Glutamatergic neuron (in vitro differentiated cells): ENCODE measurements at places on chromosomes 2 and 18. TPM values are rescaled to one million over a fixed set of nuclear protein-coding genes. Genes with fewer than 3 reads are reported as not detected.

DNA sequence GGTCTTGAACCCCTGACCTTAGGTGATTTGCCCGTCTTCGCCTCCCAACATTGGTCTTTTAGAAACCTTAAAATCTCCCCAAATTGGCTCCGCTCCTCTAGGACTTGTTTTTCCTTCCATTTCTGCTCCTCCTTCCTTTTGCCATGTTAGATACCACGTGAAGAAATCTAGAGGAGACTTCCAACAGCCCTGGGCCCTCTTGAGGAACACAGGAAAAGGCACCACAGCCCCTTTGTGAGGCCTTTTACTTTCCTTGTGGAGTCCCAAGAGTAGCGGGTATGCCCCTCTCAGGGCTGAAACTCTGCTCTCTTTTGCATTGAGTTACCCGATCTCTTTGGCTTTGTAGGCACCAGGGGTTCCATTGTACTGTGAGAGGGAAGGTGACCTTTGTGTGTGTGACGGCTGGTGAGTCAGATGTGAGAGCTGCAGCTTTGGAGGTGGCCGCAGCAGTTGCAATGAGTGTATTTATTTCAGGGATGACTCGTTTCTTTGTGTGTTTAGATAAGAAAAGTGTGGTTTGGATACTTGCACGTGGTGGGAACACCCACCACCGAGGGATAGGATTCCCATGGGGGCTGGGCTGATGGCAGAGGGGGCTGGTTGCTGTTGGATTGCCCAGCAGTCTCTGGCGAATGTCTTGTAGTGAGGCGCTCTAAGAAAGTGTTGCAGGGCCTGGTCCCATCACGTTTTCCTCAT, 218.4 kb upstream of the HS6ST1 start:
- no peak for DNase-seq
- no peaks in the 10 kb centered on the region for H3K4me1 ChIP-seq
- peaks cover 1% of the 10 kb centered on the region for H3K27me3 ChIP-seq
- H3K27ac ChIP-seq, result no peak overlapping the region

GRCh38 chr2:193382583-193382982, 1187.8 kb upstream of the TMEFF2 start:
- no peaks in the 10 kb centered on the region for H3K4me1 ChIP-seq
- H3K36me3 ChIP-seq, result no peaks in the 10 kb centered on the region
- H3K27ac ChIP-seq, result no peak overlapping the region
- no peak overlapping the region for H3K4me3 ChIP-seq
- DNase-seq, result no peak

The STPG4 gene
- 1.3 TPM for total RNA-seq

The UGGT1 gene
- 67.9 TPM for total RNA-seq
